ENCODE measurements at places on chromosomes 1 and 21.

GRCh38 chr1:15731735-15732685, 4.0 kb upstream of the SLC25A34 start:
- no peak for DNase-seq

GRCh38 chr1:20964540-20965484, 177.7 kb upstream of the HP1BP3 start:
- DNase-seq: no peak

DNA sequence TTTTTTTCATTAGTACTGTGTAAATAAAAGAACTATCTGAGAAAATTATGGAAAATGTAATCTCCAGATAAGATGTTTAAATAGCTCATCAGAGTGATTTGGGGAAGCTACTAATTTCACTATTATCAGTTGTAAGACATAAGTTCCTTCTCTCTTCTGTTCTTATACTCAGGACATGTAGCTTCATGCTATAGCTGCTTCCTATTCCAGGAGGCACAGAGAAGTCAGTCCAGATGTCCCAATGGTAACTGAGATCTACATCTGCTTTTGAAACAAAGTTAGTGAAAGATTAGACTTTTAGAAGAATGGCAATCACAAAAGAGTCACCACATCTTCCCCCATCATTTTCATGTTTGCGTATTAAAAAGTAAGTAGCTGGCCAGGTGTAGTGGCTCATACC, 5.6 kb downstream of the MAP3K21 start:
- DNase-seq: no peak

DNA sequence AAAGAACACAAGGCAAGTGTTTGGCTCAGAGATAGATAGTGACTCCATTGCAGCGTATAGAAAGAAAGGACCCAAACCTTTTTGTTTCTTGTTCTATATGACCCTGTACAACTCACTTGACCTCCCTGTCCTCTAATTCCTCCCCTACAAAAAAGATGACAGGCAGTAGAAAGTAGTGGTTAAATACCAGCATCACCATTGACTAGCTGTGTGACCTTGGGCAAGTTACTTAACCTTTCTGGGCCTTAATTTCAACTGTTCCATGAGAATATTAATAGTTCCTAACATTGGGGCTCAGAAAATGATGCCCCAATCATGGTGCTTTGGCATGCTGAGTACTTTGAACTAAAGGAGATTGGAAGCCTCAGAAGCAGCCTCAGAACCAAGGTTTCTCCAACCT, 46.7 kb upstream of the MAN1A2 start:
- DNase-seq: no peak

DNA sequence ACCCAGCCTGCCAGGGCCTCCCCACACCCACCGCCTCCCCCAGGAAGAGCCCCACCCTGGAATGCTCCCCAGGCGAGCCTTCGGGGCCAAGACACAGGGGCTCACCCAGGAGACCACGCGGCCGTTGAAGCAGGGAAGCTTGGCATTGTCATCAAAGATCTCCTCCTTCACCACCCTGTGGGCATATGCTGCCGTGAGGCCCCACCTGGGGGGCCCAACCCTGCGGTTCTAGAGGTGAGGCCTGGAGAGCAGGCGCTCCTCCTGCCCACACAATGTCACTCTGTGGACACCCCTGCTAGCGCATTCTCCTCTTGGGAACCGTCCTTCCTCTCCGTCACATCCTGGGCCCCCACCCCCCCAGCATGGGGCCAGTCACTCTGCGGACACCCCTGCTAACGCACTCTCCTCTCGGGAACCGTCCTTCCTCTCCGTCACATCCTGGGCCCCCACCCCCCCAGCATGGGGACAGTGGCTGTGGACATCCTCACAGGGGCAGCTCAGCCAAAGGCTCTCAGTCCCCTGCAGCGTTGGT, 6.6 kb downstream of the DVL1 start:
- DNase-seq: no peak

- DNase-seq: no peak
Measured at GRCh38 chr1:31467005-31467674, 54.1 kb downstream of the SERINC2 start.

DNA sequence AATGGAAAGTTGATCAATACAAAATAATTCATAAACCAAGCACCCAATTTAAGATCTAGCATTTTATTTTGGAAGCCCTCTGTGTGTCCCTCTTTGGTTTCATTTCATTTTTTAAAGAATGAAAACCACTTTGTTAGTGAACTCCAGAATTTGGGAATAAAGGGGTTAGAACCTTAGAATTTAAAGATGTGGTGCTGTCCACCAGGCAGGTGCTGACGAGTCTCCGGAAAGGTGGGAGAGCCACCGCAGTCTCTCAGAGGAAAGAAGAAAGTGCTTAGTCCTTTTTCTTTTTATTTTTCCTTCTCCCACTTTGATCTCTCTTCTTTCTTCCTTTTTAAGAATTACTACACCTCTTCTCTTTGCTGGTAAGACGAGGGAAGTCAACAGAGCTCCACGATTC, 20.5 kb upstream of the HIVEP3 start:
- no peak for DNase-seq

- DNase-seq: no peak
Measured at GRCh38 chr1:19464696-19465095, 20.6 kb downstream of the CAPZB start.

GRCh38 chr21:36694593-36695282, 4.2 kb upstream of the SIM2 start:
- no peak for DNase-seq

GRCh38 chr1:185045814-185046492, 595 bp downstream of the RNF2 start:
- peak; percentile 56 for DNase-seq

DNA sequence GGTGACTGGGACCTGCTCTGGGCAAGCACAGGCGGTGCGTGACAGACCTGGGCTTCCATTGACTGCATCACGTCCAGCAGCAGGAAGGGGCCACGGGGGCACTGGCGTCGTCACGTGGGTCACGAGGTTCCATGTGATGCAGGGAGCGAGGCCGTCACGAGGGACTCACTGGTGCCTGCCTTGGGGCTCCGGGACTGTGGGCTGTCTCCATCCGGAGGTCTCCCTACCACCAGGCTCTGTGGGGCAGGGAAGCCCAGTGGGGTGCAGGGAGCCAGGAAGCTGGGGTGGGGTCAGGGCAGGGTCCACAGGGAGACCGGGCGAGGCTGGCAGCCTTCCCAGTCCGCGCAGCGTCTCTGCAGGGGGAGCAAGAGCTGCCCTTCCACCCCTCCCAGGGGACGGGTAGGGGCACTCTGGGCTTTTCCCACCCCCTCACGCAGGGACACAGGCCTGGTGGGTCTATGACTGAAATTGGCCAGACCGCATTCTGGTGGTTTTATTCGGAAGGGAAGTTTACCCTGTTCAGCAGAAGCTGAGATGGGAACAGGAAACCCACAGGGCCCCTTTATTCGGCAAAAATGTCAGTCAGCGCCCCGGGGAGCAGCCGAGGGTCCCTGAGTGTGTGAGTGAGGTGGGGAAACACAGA, 416 bp upstream of the TNFRSF14 start:
- DNase-seq: no peak

DNA sequence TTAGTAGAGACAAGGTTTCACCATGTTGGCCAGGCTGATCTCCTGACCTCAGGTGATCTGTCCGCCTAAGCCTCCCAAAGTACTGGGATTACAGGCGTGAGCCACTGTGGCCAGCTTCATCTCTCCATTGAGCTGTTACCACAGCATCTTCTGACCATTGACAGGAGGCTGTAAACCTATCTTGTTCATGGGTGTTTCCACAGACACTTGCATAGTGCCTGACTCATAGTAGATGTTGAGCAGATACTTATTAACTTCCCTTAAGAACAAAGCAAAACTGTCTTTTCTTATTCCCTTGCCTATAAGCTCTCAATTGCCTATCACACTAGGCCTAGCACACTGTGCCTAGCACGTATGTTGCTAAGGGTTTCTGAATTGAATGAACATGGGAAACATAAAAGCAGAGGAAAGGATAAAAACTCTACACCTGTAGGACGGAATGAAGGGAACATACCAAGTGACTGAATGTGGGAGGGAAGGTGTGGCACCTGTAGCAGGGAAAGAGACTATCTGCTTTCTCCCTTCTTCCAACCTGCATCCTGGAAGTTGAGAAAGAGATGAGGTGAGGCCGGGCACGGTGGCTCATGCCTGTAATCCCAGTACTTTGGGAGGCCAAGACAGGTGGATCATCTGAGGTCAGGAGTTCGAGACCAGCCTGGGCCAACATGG, 1.2 kb upstream of the C1orf54 start:
- no peak for DNase-seq

- no peak for DNase-seq
Measured at GRCh38 chr1:182169203-182169602, 107.7 kb upstream of the ZNF648 start.

- DNase-seq: no peak
Measured at GRCh38 chr1:211511947-211512346, 20.0 kb upstream of the RD3 start.

DNA sequence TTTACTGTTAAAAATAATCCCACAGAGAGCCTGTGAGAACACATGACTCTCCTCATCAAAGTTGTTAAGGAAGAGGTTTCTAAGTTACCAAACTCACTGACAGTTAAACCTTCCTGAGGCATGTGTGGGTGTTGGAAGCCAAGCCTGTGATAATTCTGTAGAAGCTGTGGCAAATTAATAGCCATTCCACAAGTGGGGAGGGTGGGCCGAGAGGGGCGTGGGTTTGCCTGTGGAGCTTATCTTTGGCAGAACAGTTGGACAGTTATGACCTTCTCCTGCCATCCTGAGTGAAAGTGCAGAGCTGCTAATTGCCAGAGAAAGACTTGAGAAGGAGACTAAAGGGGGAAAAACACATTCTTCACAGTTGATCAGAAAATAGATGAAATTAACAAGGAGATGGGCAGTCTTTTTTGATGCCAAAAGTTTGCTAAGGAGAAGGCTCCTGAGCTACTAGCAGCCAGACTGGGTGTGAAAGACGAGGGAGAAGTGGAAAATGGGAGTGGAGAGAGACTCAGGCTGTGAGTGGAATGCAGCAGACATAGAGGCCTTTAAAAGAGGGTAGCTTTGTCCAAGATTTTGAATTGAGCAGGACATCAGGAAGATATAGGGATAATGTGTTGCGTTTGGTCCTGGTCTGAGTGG, 1.6 kb upstream of the PLA2G2C start:
- no peak for DNase-seq

DNA sequence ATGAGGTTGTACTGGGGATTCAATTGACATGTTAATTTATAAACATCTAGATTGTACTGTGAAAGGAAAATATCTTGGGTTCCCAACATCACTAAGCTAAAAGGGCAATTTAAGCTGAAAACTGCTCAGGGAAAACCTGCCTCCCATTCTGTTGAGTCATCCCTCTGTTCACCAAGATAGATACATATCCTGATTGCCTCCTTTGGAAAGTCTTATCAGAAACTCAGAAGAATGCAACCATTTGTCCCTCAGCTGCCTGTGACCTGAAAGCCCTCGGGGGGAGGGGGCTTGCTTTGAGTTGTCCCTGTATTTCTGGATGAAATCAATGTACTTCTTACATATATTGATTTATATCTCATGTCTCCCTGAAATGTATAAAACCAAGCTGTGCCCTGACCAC, 187.0 kb upstream of the ETV3 start:
- no peak for DNase-seq

- DNase-seq: no peak
Measured at GRCh38 chr1:16174886-16175598, 19.2 kb upstream of the EPHA2 start.

- no peak for DNase-seq
Measured at GRCh38 chr1:91781371-91781825, 104.6 kb downstream of the TGFBR3 start.

DNA sequence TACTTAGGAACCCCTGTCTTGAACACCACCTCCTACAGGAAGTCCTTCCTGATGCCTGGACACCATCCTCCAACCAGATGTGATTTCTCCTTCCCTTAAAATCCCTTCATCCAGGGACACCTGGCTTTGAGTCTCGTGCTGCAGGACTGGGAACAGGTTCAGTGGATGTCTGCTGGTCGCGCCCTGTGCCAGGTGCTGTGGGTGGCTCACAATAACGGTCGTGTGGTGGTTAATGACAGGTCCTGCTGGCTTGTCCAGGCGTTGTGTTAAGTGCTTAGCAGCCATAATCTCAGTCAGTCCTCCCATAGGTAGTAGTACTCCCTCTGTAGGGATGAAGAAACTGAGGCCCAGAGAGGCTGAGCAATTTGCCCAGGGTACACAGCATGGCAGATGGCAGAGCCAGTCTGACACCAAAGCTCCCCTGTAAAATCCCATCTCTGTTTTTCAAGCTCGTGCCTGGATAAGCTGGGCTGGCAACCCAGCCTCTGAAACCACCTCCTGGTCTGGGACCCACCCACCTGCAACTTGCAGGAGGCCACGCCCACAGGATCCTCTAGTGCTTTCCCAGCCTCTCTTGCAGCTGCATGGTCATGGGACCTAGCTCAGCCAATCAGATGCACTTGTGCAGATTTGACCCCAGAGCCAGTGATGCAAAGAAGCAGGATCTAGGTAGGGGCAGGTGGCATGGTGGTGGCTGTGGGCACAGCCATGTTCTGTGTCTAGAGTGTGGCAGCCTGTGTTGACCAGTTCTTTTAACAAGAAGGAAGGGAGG, 106.0 kb upstream of the IFFO2 start:
- DNase-seq: no peak

DNA sequence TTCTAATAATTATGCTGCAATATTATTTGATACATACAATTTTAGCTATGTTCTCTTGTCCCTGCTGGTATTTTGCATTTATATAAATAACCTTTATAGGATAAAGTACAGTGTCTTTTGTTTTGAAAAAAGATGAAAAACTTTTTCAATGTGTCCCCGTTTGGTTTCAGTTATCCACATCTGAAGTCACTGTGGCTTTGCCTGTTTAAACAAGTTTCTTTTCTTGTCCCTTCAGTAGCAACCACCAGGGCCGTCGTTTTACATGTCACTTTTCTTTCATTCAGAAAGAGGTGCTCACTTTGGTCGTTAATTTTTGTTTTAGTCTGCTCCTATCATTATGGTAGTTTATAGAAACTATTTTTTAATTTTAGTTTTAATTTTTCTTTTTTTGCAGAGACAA, 41.4 kb downstream of the RABGAP1L start:
- no peak for DNase-seq

- peak; percentile 35 for DNase-seq
Measured at GRCh38 chr1:119554183-119554582, 47.2 kb downstream of the HSD3B1 start.

- no peak for DNase-seq
Measured at GRCh38 chr1:165496501-165496900, 47.3 kb upstream of the LRRC52 start.

- DNase-seq: no peak
Measured at GRCh38 chr1:26890467-26890796, 349 bp upstream of the GPN2 start.

- DNase-seq: no peak
Measured at GRCh38 chr1:173330149-173330951, 123.2 kb upstream of the TNFSF4 start.

GRCh38 chr1:115833856-115834255, 7.1 kb downstream of the NHLH2 start:
- no peak for DNase-seq

DNA sequence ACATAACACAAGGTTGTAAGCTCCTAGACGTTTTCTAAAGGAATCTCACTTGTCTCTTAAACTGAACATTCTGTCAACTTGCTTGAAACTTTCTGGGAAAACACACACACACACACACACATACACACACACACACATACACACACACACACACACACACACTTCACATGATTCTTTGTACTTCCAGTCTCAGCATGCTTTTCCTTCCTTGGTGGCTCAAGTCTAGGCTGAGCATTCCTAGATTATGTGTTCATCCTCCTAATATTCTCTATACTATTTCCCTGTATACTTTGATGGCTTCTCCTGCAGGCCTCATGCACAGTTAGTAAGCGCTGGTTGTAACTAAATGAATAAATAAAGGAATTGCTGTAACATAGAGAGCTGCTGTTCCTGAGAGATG, 372.1 kb downstream of the PTPRC start:
- no peak for DNase-seq

GRCh38 chr1:28580722-28581530, 11.1 kb upstream of the RAB42 start:
- DNase-seq: peak; percentile 40

All from renal pelvis (tissue), 12 donors.